RPMI7951 (cell line): ENCODE measurements at places on chromosomes 11 and 22. TPM values are rescaled to one million over a fixed set of nuclear protein-coding genes. Genes with fewer than 3 reads are reported as not detected.

GGT5 gene
- under 0.01 TPM in 1 of 2 replicates, not detected in the other for total RNA-seq

API5 gene
- 69.1 and 82.4 TPM in 2 replicates for total RNA-seq

UCP3 gene
- 0.10 and 0.60 TPM in 2 replicates for total RNA-seq

MEI1 gene
- total RNA-seq = not detected in 2 replicates

SCGB1A1 gene
- total RNA-seq = not detected in 2 replicates

NRIP3 gene
- 31.7 and 31.8 TPM in 2 replicates for total RNA-seq

SLC1A2 gene
- total RNA-seq = 0.39 and 0.48 TPM in 2 replicates

FAM180B gene
- not detected in 2 replicates for total RNA-seq

FOLR1 gene
- total RNA-seq = 0.10 TPM in 1 of 2 replicates, not detected in the other

LRRC56 gene
- 0.29 TPM in 1 of 2 replicates, not detected in the other for total RNA-seq

BIRC2 gene
- total RNA-seq = 79.0 and 98.2 TPM in 2 replicates

GRCh38 chr22:40862537-40862936, 624 bp upstream of the DNAJB7 start:
- DNase-seq = no peak

GRCh38 chr11:10326012-10326964, 21.4 kb downstream of the ADM start:
- no peak for DNase-seq

DNA sequence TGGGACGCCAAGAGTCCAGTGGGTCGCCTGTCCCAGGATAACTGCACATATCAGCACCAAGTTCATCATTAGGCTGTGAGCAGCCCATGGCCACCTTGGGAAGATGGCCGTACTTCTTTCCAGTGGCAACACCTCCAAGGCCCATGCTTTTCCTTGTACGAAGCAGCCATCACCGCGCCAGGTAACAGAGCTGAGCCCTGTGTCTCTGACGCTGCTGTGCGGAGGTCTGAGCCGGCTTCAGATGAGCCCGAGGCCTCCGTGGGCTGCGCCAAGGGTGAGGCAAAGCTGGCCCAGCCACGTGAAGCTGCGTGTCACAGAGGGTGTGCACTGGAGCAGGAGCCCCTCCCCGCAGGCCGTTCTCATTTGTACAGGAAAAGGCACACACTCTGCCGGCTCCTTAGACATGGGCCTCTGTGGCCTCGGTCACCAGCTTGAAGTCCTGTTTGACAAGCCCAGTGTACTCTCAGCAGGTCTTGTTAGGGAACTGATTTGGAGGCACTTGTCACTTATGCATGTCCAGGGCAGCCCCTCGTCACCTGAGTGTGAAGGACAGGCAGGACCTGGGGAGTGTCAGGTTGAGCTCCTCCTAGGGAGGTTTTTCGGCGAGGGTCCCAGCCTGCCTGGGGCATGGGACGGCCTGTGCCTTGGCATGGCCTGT, 401.5 kb downstream of the TBC1D22A start:
- no peak for DNase-seq

DNA sequence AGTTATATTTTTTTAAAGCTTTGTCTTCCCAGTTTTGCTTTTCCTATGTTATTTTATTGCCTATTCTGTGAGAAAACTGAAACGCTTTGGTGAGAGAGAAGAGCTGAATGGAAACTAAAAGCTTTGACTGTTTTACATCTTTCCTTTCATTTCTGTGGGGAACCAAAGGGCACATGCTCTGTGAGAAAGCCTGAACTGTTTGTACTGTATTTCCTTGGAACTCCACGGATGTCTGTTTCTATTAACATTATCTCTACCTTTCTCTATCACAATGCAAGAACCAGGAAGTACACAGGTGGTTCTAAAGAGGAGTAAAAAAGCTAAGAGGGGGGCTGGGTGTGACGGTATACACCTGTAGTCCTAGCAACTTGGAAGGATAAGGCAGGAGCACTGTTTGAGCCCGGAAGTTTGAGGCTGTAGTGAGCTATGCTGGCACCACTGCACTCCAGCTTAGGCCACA, 43.8 kb downstream of the CELF1 start:
- no peak for DNase-seq

GRCh38 chr22:38080850-38081635, 2.9 kb downstream of the SLC16A8 start:
- no peak for DNase-seq

DNA sequence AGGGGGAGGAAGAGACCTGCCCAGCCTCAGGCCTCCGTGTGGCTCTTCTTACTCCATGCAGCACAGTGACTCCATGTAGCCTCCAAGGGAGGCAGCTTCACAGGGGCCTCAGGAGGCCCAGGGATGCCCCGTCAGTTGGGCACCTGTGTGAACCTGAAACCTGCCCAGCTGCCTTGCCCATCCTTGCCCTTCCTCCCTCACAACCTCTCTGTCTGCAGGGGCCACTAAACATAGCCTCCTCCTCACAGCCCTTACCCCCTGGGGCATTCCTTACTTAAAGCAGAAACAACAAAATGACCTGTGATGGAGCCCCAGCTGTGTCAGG, 7.1 kb downstream of the LRRC32 start:
- DNase-seq = no peak

DNA sequence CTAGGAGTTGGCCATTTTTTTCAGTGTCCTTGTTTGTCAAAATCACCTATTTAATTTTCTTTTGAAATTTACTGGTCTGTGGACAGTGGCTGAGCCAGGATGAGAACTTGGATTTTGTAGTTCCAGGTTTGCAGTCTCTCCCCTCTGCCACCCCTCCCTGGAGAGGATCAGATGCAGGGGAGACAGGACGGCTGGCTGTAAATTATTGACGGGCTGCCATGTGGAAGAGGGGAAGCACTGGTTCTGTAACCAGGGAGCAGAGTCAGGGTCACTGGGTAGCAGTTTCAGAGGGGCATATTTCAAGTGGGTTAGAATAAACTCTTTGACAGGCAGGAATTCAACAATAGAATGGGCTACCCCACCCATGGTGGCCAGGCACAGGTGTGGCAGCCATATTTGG, 20.6 kb upstream of the YWHAH start:
- no peak for DNase-seq

GRCh38 chr11:44058275-44058674, 7.8 kb upstream of the ACCS start:
- no peak for DNase-seq

- no peak for DNase-seq
Measured at GRCh38 chr11:3207526-3208189, 11.0 kb downstream of the MRGPRG start.

DNA sequence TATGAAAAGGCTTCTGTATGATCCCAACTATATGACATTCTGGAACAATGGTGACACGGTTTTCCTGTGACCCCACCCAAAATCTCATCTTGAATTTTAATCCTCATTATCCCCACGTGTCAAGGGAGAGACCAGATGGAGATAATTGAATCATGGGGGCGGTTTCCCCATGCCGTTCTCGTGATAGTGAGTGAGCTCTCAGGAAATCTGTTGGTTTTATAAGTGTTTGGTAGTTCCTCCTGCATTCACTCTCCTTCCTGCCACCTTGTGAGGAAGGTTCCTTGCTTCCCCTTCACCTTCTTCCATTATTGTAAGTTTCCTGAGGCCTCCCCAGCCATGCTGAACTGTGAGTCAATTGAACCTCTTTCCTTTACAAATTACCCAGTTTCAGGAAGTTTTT, 53.1 kb upstream of the TSPAN18 start:
- DNase-seq = no peak

- DNase-seq = no peak
Measured at GRCh38 chr11:76850815-76851214, 9.9 kb upstream of the ACER3 start.

- DNase-seq = no peak
Measured at GRCh38 chr11:14117632-14118031, 155.1 kb downstream of the SPON1 start.

DNA sequence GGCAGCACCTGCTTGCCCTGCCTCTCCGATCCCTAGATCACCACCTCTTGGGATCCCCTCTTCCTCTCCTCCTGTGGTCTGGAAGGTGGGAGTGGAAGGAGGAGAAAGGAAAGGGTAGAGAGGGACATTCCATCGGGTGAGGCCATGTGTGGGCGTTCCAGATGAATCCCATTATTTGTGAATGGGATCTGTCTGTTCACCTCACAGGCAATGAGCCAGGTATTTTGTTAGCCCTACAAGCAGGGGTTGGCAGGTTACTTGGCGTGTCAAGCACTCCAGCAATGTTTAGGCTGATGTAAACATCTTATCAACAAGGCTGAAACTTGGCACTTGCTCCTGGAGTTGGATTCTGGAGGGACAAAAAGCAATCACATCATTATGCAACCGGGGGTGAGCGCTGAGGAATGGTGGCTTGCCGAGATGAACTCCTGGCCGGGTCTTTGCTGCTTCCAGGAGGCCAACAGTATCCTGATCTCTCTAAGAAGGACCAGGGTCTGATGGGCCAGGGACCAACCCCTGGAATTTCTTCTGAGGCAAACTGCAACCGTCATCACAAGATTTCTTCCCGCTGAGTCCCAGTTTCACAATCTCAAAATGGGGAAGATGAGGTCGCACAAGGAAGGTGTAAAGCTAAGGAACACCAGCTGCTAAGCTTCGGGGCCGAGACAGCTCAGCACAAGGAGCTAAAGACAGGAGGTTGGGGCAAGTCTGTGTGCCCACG, 7.8 kb downstream of the ADAMTS8 start:
- no peak for DNase-seq

DNA sequence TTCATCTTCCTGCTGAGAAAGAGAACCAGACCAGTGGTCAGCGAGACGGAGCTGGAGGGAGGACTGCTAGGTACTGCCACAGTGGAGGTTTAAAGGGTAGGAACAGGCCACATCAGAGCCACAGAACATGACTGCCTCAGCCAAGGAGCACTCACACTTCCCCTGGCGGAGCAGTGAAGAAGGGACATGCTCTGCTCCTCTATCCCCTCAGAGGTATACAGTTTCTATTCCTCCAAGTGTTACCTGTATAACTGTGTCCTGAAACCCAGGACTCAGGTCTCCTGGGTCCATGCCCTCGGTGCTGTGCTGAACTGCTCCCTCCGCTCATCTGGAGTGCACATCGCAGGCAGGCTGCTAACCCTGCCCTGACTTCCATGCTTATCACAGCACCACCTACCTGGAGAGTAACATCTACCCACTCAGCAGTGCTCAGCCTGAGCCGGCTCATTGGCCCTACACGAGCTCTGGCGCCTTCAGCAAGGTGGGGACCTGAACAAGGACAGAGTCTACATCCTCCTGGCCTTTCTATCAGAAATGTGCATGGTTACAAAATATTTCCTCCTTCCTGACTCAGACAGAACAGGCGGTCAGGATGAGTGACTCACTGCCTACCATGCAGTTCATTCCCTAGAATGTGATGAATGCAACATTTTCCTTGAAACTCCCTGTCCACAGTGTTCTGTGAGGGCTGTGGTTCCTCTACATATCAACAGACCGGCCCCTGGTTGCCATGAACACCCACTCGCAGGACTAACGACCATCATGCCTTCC, 52.9 kb downstream of the C11orf58 start:
- peak; percentile 90 for DNase-seq

- peak; percentile 85 for DNase-seq
Measured at GRCh38 chr11:65558002-65558929, at the start of gene LTBP3. Gene LTBP3, minus strand, starts transcription at chr11:65558359. Its CDS starts 400 bp downstream, at chr11:65557959.

DNA sequence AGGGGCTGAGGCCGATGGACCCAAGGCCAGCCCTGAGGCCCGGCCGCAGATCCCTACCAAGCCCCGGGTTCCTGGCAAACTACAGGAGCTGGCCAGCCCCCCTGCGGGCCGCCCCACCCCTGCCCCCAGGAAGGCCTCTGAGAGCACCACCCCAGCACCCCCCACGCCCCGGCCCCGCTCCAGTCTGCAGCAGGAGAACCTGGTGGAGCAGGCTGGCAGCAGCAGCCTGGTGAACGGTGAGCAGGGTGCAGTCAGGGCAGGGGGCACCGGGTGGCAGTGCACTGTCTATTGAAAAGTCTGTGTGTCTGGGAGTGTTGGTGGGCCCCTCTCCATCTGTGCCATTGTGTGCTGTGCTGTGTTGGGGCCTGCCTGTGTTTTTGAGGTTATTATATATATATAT, 16.1 kb downstream of the MICALL1 start:
- no peak for DNase-seq

DNA sequence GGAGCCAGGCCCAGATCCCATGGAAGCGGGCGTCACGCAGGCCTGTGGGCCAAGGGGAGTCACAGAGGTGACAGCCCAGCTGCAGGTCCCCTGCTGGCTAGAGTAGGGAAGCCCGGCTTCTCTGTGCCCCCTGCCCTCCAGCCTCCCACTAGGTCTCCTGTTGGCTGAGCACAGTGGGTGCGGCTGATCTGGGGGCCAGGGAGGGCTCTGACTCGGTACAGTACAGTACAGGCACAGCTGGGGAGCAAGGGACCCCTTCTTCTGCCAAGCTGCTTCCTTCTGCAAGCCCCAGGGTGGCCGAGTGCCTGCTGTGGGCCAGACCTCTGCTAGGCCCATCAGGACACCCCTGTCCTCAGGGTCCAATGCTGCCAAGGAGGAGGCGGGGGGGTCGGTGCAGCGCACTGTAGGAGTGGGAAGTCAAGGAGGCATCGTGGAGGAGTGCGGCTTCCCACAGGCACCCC, 10.1 kb downstream of the SUSD2 start:
- no peak for DNase-seq

DNA sequence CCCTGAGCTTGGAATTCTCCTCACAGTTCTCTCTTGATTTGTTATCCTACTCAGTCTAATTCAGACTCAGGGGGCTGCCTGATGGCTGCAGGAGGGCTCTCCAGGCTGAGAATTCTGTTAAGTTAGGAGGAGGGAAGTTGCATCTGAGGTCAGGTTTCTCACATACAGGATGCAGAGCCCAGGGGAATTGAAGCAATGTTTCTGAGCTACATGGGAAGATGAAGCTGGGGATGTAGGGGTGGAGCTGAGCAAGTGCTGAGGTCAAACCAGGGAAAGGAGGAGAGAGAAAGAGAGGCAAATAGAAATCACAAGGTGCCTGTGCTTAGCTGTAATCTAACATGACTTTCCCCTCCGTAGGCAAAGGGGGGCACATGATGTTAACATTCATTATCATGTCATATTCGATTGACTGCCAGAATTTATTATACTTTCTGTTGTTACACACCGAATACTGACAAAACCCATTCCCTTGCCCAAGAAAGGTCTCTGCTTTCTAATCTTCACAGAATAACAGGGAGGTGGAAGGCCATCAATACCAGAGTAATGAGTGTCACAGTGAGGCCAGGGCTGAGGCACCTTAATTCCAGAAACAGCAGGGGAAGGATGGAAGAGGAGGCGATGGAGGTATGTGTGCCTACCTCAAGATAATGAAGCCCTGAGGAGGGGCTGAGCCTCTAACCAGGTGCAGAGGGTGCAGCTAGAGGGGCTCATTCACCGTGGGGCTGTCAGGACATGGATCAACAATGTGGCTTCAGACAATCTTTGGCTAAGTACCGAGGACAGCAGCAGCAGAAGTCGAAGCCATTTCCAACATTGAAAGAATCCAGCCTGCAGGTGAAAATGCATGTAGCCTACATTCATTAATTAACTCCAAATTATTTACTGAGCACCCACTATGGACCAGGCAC, 205.4 kb upstream of the SNX19 start:
- DNase-seq = no peak
